Aorta (tissue), 5 donors: ENCODE measurements at places on chromosomes 2 and 18.

DNA sequence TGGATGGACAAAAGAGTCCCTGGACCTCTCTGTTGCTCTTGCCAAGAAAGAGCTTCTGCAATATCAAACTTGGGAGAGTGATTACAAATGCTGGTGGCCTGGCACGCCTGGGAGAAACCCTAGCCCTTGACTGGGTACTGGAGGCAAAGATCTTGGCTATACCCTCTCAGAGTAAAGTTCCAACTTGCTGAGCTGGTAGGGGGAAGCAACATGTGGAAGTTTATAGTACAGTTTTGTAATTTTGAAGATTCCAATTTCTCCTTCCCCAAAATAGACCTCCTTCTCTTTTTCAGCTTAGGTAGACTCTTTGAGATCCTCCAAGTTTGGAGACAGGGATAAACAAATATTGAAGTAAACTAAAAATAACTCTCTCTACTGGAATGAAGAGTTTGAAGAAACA, 645.3 kb downstream of the NR4A2 start:
- no peaks in the 10 kb centered on the region for H3K27me3 ChIP-seq
- no peak overlapping the region for H3K4me3 ChIP-seq
- no peaks in the 10 kb centered on the region for H3K36me3 ChIP-seq
- DNase-seq: no peak

DNA sequence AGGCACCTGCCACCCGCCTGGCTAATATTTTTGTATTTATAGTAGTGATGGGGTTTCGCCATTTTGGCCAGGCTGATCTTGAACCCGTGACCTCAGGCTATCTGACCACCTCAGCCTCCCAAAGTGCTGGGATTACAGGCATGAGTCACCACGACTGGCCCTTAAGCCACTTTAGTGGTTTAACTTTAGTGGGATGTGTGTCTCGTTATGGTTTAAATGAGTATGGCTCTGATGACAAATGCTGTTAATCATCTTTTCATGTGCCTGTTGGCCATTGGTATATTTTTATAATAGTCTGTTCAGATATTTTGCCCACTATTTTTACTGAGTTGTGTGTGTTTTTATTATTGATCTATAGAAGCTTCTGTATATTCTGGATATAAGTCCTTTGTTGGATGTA, 205.9 kb downstream of the MYO1B start:
- H3K27me3 ChIP-seq: no peaks in the 10 kb centered on the region
- H3K27ac ChIP-seq: no peak overlapping the region
- no peaks in the 10 kb centered on the region for H3K4me1 ChIP-seq
- no peak for DNase-seq

- no peak overlapping the region for H3K27ac ChIP-seq
- DNase-seq: no peak
- no peaks in the 10 kb centered on the region for H3K36me3 ChIP-seq
These were observed 64.8 kb upstream of the GALNT5 start for GRCh38 chr2:157192445-157193423.

DNA sequence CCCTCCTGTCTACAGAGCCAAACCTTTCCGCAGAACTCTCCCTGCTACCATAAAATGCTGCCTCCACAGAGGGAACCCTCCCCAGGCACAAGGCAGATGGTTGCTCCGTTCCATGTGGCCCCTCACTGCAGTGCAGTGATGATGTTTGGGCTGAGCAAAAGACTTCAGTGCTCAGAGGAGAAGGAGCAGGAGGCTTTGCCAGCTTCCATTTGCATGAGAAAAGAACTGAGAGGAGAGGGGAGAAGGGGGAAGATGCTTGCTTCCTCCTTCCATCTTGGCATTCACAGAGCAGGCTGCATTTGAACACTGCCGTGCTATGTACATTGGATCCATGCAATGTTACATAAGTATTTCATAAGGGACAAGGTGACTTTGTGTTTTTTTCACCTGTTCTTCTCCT, 46.6 kb upstream of the TMEM200C start:
- DNase-seq: no peak
- H3K27me3 ChIP-seq: no peaks in the 10 kb centered on the region
- no peaks in the 10 kb centered on the region for H3K4me1 ChIP-seq
- no peak overlapping the region for H3K4me3 ChIP-seq

DNA sequence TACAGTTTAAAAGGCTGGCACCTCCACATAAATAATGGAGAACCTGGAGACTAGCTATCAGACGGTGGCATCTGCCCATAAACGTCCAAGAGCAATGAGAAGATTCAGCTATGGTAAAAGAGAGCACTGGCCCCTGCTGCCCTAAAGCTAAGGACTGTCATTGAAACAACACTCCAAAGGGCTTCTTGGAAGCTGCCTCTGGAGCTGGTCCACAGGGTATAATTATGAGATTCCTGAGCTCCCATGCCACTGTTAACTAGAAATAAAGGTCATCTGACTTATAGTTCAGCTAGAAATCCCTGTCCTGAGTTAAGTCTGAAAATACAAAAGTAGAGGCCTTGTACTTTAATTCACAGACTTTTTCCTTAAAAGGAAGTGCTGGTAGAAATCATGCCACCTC, 39.9 kb upstream of the RBMS1 start:
- no peaks in the 10 kb centered on the region for H3K36me3 ChIP-seq
- peaks cover 5% of the 10 kb centered on the region for H3K4me1 ChIP-seq
- H3K4me3 ChIP-seq: no peak overlapping the region
- no peak for DNase-seq

GRCh38 chr2:99354070-99354469, 16.9 kb downstream of the EIF5B start:
- H3K4me1 ChIP-seq: no peaks in the 10 kb centered on the region
- no peaks in the 10 kb centered on the region for H3K27me3 ChIP-seq
- no peak overlapping the region for H3K27ac ChIP-seq
- no peaks in the 10 kb centered on the region for H3K36me3 ChIP-seq
- no peak overlapping the region for H3K4me3 ChIP-seq

GRCh38 chr2:83055376-83056010, 1403.6 kb downstream of the SUCLG1 start:
- H3K4me1 ChIP-seq: no peaks in the 10 kb centered on the region
- no peak overlapping the region for H3K27ac ChIP-seq
- H3K27me3 ChIP-seq: no peaks in the 10 kb centered on the region
- H3K4me3 ChIP-seq: no peak overlapping the region
- H3K36me3 ChIP-seq: no peaks in the 10 kb centered on the region

- H3K36me3 ChIP-seq: peaks cover 2% of the 10 kb centered on the region
- no peak overlapping the region for H3K27ac ChIP-seq
- peaks cover 3% of the 10 kb centered on the region for H3K4me1 ChIP-seq
- H3K27me3 ChIP-seq: no peaks in the 10 kb centered on the region
- no peak for DNase-seq
- no peak overlapping the region for H3K4me3 ChIP-seq
These were observed 7.2 kb downstream of the CDC42EP3 start for GRCh38 chr2:37664231-37664643.

GRCh38 chr18:35905436-35905835, 67.0 kb upstream of the RMP24 start:
- DNase-seq: no peak
- no peaks in the 10 kb centered on the region for H3K27me3 ChIP-seq
- H3K27ac ChIP-seq: no peak overlapping the region
- no peak overlapping the region for H3K4me3 ChIP-seq
- no peaks in the 10 kb centered on the region for H3K36me3 ChIP-seq
- no peaks in the 10 kb centered on the region for H3K4me1 ChIP-seq

DNA sequence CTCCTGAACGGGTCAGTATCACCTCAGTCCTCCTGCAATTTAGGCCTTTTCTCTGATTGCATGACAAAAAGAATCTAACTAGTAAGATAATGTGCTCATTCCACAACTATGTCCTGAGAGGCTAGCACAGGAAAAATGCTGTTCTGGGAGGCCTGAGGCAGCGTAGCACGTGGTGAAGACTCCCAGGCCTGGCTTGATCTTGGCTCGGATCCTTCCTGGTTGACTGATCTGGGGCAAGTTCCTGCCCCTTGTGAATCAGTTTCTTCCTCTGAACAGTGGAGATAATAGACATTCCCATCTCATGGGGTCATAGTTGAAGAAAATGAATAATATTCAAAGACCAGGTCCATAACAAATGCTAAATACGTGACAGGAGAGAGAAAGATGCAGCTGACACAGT, 12.3 kb downstream of the FBLN7 start:
- H3K4me3 ChIP-seq: no peak overlapping the region
- H3K27me3 ChIP-seq: no peaks in the 10 kb centered on the region
- H3K4me1 ChIP-seq: no peaks in the 10 kb centered on the region
- no peak for DNase-seq
- no peaks in the 10 kb centered on the region for H3K36me3 ChIP-seq
- no peak overlapping the region for H3K27ac ChIP-seq

DNA sequence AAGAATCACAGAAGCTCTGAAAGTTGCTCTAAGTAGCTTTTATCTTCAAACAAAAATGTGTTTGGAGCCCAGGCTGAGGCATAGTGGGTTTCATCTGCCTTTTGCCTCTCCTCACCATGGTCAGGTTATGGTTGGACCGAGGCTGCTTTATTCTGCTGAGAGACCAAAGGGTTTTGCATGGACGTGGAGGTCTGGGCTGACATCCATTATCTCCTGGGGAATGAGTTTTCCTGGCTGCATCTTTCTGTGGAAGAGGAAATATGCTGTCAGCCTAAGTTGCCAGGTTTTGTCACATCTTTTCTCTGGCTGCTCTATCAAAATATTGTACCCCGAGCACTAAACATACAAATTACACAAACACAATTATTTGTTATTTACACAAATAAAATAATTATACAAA, 223.2 kb downstream of the LDLRAD4 start:
- no peak overlapping the region for H3K27ac ChIP-seq
- H3K4me1 ChIP-seq: no peaks in the 10 kb centered on the region
- no peak overlapping the region for H3K4me3 ChIP-seq
- no peaks in the 10 kb centered on the region for H3K36me3 ChIP-seq
- no peaks in the 10 kb centered on the region for H3K27me3 ChIP-seq

DNA sequence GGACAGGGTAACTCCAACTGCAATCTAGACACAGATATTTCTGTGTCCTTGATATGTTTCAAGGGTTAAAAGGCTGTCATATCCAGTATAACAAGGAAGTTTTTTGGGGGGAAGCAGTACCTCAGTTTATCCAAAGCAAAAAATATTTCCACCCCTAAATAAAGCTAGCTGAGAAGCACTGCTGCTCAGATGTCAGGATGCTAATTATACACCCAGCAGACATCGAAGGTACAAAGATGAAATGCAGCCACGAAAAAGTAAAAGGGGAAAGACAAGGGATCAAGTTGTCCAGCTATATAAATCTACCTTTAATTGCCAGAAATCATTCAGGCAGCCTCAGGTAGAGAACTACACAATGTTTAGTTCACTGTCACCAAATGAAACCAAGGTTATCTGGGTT, 26.2 kb downstream of the ELAC1 start:
- no peak for DNase-seq
- no peaks in the 10 kb centered on the region for H3K27me3 ChIP-seq
- H3K36me3 ChIP-seq: peaks cover 2% of the 10 kb centered on the region
- H3K27ac ChIP-seq: no peak overlapping the region
- H3K4me3 ChIP-seq: no peak overlapping the region

GRCh38 chr18:76522122-76522503, 27.1 kb upstream of the ZNF516 start:
- no peaks in the 10 kb centered on the region for H3K36me3 ChIP-seq
- no peak overlapping the region for H3K4me3 ChIP-seq
- H3K4me1 ChIP-seq: no peaks in the 10 kb centered on the region

DNA sequence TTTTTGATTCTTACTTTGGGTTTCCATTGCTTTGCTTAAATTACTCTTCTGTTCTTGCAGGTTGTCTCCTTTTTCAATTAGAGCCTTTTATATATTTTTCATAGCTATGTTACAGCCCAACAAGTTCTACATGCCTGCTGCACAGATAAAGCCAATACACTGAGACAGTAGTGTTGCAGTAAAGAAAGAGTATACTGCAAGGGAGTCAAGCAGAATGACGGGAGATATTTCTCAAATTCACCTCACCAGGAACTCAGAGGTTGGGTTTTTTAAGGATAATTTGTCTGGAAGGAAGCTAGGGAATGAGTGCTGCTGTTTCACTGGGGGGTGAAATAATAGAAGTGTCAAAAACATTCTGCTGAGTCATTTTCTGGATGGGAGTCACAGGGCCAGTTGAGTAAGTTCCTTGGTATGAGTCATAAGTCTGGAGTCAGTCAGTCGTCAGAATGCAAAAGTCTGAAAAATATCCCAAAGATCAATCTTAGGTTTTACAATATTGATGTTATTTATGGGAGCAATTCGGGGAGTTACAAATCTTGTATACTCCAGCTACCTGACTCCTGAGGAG, 193.0 kb upstream of the RGPD4 start:
- no peak for DNase-seq
- no peaks in the 10 kb centered on the region for H3K36me3 ChIP-seq
- H3K27ac ChIP-seq: no peak overlapping the region
- no peaks in the 10 kb centered on the region for H3K27me3 ChIP-seq

DNA sequence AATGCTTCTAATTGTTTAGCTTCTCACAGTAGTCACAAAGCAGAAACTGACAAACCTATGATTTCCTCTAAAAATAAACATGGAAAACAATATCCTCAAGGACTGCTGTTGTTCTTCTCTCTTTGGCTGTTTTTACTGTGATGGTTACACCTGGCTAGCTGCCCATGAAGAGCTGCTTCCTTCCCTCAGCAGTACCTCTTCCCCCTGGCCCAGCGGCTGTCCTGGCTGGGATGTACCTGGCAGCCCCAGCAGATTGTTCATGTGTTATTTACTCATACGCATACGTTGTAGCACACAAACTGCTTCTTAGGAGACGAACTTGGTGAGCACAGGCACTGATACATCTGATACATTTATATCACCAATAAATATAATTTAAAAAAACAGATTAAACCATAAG, 27.4 kb downstream of the NEMP2 start:
- no peaks in the 10 kb centered on the region for H3K27me3 ChIP-seq
- H3K36me3 ChIP-seq: peaks cover 2% of the 10 kb centered on the region
- no peaks in the 10 kb centered on the region for H3K4me1 ChIP-seq
- no peak for DNase-seq
- no peak overlapping the region for H3K4me3 ChIP-seq
- no peak overlapping the region for H3K27ac ChIP-seq

DNA sequence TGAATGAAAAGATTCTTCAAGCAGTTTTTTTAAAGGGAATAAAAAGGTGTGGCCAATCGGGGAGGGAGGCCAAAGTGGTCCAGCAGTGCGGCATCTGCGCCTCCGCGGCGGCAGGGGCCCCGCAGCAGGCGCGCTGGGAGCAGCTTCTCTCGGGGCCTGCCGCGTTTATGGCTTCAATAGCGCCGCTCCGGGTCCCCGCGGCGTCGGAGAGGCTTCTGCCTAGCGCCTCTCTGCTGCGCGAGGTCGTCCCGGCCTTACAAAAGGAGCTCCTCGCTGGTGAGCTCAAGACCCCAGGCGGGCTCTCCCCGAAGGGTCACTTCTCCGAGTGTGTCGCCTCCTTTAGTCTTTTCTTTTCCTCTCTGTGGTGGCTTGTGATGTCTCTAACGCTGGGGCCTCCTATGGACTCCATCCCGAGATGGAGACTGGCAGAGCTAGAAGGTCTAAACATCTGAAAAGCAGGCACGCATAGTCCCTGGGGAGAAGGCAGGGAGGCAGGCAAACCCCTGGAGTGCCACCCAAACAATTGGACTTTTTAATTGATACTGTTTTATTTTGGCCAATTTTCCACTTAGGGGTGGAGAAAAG, 67.1 kb downstream of the SUMO1 start:
- no peaks in the 10 kb centered on the region for H3K36me3 ChIP-seq
- H3K27me3 ChIP-seq: no peaks in the 10 kb centered on the region
- DNase-seq: no peak
- no peak overlapping the region for H3K27ac ChIP-seq
